Mammary epithelial cell (primary cell): ENCODE measurements at places on chromosomes 1 and 21. TPM values are rescaled to one million over a fixed set of nuclear protein-coding genes. Genes with fewer than 3 reads are reported as not detected.

DNA sequence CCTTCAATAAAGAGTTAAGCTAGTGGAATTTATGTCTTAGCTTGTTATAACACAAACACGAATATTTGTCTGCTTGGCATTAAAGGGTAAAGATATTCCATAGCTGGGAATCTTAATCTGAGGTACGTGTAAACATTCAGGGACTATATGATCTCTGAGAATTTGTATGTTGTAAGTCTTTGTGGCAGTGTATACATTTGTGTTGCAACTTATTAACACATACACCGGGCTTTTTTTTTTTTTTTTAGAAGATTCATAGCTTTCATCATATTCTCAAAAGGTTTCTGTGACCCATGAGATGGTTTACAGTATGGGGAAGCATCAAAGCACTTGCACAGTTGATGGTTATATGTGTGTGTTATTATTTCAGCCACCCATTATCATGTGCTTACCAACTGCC, 3.0 kb downstream of the GGPS1 start:
- DNase-seq = no peak

DNA sequence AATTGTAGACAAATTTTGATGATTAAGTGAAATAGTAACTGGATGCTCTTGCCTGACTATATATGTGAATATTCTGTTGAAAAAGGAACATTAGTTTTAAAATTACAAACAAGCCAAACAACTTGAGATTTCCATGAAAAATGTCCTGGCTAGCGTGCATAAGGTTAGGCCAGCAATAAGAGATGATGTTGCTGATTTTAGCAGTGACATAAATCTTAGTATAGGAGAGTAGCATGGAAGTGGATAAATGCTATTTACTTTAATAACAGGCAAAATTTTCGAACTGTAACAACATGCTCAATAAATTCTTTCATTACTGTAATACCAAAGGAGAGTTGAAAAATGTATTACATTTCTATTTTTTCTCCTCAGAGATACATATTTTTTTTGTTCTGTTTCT, 266.6 kb downstream of the LRRC7 start:
- no peak for DNase-seq

DNA sequence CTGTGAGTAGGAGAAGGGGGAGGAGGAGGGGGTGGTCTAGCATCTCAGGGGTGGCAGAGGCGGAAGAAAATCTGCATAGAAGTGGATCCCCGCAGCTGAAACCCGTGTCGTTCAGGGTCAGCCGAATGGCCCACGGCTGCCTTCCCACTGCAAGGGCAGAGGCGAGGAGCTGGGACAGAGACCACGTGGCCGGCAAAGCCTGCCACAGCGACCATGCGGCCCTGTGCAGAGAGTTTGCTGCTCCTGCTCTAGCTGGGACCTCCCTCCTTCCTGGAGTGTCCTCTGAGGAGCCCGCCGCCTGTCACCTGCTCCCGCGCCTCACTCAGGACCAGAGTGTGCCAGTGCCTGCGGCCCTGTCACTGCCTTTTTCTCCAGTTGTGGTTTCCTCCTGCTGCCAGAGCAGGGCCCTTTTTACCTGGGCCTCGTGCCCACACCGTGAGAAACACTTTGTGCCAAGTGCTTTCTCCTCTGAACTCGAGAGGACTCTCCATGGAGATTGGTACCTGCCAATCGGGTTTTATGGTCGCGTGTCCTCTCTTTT, 5.4 kb upstream of the TRPM2 start:
- DNase-seq = no peak

DNA sequence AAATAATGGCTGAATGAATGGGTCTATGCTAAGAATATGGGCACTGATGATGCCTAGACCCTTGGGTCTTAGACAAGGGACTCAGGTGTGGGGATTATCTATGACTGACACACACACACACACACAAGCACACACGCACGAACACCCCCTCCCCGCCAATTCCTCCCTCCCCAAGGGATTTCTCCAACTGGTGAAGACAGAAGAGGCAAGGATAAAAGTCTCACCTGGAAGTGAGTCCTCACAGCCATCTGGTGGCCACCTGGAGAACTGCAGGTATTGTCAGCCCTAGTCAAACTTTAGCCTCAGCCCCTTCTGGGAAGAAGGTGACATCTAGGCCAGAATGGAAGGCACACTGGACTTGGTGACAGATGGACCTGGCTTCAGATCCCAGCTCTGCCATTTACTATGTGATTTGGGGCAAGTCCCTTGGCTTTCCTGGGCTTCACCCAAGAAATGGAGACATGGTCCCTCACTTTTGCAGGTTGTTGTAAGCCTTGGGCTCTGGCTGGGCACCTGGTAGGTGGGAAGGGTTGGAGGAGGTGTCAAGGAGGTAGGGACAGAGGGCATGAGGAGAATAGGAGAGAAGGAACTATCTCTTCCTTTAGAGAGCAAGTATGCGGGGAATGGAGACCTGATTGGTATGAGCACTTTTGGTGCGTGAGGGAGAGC, 4.0 kb upstream of the GPR3 start:
- DNase-seq = peak; percentile 53

- no peak for DNase-seq
Measured at GRCh38 chr1:25126562-25126961, 105.7 kb downstream of the SYF2 start.

DNA sequence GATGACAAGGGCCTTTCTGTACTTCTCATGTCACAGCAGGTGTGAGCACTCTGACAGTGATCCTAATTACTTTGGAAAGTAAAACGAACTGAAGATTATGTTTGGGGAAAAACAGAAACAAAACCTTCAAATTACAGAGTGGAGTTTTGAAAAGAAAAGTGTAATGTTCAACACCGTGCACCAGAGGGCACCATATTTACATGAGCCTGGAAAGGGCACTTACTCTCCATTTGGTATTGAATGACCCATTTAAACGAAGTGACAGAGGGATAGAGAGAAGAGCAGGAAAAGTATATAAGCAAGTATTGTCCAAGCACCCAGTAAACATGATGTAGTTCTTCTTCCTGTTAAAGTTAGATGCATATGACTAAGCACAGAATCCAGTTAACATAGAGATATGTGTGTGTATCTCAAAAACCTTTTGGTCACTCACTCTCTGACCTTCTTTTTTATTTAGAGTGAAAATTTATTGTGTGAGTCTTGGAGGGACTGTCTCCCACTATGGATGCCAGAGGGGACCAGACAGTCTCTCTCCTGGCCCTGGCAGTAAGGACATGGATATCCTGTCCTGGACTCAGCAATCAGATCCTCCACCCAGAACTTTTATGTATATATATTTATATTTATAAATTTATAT, 3.8 kb upstream of the RGSL1 start:
- peak; percentile 31 for DNase-seq

The LCE1B gene
- total RNA-seq = 1.1 and 1.6 TPM in 2 replicates

DNA sequence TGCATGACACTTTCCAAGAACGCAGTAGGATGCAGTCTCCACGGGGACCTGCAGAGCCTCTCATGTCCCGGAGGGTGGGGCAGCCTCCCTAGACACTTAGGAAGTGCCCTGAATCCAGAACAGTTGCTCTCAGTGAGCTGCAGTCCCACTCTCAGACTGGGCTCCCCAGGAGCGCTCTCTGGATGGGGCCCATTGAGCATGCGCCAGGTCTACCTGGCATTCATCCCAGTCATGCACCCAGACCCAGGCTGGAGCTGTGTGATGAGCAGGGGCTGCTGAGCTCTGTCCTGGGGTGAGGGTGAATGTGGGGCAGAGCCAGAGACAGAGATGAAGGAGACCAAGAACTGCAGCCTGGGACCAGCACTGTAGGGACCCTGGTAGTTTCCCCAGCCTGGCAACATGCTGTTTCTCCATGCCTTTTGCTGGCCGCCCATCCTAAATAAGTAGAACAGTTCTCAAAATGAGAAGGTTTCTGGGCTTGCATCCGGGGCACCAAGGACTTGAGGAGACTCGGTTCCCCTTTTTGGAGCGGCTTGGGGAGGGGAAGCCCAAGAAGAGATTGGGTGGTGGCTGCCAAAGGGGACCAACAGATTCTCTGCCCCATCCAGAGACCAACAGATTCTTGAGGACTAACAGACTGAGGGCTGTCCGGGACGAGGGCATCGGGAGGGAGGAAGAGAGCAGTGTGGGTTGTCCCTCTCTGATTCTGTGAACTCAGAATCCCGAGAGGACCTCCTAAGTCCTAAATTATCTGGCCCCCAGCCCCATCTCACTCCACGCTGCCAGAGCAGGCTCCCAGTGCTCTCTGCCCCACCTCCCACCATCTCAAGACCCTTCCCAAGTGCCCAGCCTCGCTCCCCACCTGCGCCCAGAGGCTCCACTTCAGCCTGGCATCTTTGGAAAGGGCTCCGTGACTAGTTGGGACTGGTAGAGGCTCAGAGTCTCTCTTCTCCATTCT, 1.0 kb upstream of the PGLYRP4 start:
- DNase-seq = no peak

- no peak for DNase-seq
Measured at GRCh38 chr1:238119060-238119459, 228.3 kb upstream of the ZP4 start.

DNA sequence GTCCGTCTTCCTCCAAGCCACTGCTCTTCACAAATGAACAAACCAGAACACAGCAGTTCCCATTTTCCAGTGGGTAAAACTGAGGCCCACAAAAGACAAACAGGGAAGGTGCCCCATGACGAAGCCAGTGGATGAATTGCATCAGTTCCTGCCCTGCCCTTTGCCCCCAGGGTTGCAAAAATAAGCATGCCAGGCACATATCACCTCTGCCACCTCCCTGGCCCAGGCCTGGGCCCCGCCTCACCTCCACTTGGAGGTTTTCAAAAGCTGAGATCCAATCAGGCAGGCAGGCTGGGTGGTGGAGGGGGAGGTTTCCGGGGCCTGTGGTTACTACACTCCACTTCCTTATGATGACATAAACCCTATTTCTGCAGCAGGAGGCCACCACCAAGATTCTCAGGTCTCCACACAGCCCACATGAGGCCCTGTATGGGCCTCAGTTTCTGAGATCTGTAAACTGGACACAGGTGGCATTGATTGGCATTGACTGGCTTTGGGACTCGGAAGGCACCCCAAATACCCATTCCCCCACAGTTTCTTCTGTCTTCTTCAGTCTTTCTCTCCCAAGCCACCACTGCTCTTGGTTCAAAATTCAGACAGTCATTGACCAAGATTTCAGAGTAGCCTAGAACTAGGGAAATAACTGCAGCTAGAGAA, 4.1 kb downstream of the KIF21B start:
- DNase-seq = peak; percentile 25

DNA sequence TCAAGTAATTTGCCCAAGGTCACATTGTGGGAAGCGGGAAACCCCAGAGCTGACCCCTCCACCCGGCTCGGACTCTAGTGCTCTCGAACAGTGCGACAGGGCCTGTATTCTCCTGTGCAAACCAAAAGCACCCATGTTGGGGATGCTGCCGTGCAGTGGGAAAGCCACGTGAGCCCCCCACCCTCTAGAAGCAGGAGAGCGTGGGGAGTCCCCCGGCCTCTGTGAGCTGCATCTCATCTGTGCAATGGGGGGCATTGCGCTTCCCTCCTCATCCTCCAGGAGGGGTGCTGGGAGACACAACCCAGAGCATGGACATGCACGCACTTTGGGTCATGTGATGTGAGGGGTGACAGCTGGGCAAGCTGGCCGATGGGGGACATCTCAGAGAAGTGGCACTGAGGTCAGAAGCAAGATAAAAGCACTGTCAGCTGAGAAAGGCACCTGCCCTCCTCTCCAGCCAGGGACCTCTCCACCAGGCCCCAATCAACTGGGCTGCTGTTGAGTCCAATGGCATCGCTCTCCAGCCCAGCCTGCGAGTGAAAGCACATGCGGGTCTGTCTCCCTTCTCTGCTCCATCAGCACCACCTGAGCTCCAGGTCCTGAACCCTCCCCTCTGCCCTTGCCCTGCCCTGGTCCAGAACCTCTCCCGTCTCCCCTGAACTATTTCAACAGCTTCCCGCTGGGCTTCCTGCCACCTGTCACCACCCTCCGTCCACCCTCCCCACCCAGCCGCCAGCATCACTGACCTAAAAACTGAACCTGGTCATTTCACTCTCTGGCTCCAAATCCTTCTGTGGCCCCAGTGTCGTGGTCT, 76.4 kb upstream of the IFFO2 start:
- no peak for DNase-seq

GRCh38 chr21:44283948-44284347, 1.7 kb upstream of the AIRE start:
- no peak for DNase-seq

GRCh38 chr1:205480349-205480985, 24.0 kb upstream of the CDK18 start:
- DNase-seq = no peak

The GPR3 gene
- total RNA-seq = 0.75 and 2.3 TPM in 2 replicates

- DNase-seq = no peak
Measured at GRCh38 chr21:25614441-25614840, 7.2 kb upstream of the MRPL39 start.

The LRIG2 gene
- total RNA-seq = 11.6 and 14.6 TPM in 2 replicates

GRCh38 chr1:2192031-2192995, 2.3 kb downstream of the FAAP20 start:
- no peak for DNase-seq

The FCGR2B gene
- not detected in 2 replicates for total RNA-seq

The OR6K3 gene
- not detected in 2 replicates for total RNA-seq

The TBX15 gene
- total RNA-seq = 0.17 TPM

GRCh38 chr1:244113532-244114320, 62.6 kb downstream of the ZBTB18 start:
- no peak for DNase-seq

The TNNI3K gene
- not detected for total RNA-seq

DNA sequence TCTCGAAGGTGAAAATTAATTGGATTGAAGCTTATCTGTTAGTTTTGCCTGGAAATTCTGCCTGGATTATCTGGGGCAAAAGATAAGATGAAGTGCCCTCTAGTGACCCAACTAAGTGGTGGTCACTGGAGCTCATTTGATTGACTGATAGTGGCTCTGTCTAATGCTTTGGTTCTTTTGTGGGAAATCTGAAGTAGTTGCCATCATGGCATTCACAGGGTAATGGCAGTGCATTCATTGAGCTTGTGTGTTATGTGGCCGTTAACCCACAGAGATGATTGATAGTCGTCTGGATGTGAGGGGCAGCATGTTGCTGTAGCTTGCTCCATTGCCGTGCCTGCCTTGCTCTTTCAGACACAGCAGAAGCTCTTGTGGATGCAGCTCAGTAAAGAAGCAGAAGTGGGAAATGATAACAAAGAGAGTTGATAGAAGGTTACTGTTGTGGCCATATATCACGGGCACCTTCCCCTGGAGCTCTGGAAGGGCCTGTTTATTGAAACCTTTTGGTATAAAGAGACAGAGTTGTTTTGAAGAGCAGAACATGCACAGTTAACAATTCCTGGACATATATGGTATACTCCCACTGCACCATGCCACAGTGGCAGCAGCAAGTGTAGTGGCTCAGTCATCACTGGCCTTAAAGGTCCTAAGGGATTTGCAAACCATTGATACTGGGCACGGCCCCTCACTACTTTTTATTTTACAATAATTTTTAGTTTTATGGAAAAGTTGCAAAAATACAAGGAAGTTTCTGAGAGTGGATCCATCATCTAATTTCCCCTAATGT, 42.0 kb downstream of the CXADR start:
- no peak for DNase-seq

The S100A14 gene
- total RNA-seq = 396 TPM

The PLPPR5 gene
- not detected for total RNA-seq

- DNase-seq = no peak
Measured at GRCh38 chr21:28136656-28137255, 855.9 kb downstream of the LTN1 start.
